ENCODE measurements at places on chromosomes 5 and 9.
A peak's percentile ranks its signal among the peaks of the same experiment; 100 is the strongest.

DNA sequence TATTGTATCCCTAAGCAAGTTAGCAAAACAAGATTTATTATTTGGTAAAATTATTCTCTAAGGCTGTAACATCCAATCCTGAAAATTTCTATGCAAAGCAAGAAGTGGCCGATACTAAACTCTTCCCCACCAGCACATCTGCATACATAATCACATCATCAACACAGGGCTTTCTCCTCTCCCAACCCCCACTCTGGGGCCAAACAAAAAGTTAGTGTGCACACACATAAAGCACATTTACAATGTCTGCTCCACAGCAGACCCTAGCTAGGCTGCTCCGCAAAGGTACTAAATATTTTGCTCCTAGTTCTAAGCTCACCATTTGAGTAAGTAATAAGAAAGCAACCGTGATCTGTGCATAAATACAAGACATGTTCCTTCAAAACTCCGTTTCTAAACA is 3.6 kb downstream of the RNF130 start:
- no peak for DNase-seq

GRCh38 chr5:137666901-137667300 is 69.0 kb downstream of the KLHL3 start:
- DNase-seq = no peak

DNA sequence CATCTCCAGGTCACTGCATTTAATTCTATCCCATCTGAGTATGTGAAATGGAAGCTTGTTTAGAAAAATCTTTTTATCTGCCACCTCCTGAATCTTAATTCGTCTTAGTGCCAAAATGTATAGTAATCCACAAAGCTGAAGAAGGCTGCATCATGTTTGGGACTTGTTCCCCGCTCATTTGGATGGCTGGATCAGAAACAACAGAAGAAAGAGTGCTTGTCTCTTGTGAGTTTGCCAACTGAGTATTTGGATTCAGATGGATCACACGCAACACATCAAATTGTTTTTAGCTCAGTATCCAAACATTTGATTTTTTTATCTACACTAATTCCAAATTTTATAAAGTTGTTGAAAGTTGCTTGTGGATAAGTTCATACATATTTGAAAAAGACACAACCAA is 197.2 kb upstream of the PAPPA start:
- no peak for DNase-seq

GRCh38 chr5:55308254-55308836 is 556 bp downstream of the MTREX start:
- DNase-seq = peak; percentile 9

DNA sequence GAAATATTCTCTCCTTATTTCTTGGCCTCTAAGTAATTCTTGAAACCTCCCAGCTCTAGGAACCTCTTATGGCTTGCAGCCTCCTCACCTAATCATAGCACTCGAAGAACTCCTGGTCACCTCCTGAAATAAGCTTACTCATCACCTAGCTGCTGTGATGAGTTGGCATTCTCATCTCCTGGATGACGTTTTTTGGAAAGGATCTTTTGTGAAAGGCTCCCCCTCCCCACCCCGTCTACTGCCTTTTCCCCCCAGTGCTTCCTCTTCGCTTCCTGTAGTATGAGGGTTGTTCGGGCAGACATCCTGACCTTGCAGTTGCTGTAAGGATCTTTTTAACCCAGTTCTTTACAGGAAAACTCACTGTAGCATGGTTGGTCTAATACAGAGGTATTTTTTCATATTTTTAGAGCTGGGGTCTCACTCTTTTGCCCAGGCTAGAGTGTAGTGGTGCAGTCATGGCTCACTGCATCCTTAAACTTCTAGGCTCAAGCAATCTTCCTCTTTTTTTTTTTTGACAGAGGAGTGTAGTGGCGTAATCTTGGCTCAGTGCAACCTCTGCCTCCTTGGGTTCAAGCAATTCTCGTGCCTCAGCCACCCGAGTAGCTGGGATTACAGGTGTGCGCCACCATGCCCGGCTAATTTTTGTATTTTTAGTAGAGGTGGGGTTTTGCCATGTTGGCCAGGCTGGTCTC is 41.8 kb downstream of the ARHGAP26 start:
- no peak for DNase-seq

- peak; percentile 75 for DNase-seq
These were observed 63.9 kb downstream of the PRRT1B start for GRCh38 chr9:131609099-131609830.

DNA sequence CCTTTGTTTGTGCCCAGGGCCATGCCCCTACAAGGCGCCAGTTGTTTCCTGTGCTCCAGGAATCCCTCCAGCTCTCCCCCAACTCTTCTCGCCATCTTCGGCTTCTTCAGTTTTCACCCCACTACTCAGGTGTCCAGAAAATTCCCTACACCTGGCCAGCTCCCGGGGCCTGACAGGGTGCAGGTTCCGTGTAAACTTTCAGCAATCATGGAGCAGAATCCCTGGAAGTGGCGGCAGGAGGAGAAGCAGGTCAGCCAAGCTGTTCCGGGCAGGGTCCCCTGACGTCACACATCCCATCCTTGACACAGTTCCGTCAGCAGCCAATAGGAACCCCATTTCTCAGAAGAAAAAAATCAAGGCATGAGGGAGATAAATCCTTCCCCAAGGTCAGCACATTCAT is 12.2 kb upstream of the ADGRD2 start:
- DNase-seq = no peak

- no peak for DNase-seq
These were observed 55.0 kb upstream of the TRPC7 start for GRCh38 chr5:136420168-136420898.

DNA sequence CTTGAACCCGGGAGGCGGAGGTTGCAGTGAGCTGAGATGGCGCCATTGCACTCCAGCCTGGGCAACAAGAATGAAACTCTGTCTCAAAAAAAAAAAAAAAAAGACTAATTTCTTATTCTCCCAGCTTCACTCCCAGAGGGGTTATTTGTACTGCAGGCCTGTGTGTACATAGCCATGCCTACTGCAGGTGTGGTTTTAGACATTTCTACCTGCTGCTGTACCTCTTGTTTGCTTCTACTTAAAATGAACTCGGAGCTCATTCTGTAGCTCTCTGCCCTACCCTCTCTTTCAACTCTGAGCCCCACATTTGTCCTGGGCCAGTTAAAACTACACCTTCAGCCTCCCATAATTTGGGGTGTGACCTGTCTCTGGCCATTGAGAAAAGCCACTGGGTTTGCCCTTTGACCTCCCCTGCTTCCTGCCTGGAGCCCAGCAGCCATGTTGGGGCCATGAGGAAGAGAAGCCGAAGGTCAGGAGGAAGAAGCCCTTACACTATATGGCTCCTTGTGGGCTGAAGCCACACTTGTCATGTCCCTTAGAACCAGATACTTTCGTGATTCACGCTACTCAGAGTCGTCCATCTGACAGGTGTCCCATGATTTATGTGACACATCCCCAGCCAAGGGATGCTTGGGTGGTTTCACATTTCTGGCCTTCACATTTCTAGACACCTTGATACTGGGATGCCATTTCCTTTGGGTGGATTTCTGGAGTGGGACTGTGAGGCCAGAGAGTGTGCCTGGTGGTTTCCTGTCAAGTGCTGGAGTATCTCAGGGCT is 9.4 kb upstream of the CARD19 start:
- no peak for DNase-seq

DNA sequence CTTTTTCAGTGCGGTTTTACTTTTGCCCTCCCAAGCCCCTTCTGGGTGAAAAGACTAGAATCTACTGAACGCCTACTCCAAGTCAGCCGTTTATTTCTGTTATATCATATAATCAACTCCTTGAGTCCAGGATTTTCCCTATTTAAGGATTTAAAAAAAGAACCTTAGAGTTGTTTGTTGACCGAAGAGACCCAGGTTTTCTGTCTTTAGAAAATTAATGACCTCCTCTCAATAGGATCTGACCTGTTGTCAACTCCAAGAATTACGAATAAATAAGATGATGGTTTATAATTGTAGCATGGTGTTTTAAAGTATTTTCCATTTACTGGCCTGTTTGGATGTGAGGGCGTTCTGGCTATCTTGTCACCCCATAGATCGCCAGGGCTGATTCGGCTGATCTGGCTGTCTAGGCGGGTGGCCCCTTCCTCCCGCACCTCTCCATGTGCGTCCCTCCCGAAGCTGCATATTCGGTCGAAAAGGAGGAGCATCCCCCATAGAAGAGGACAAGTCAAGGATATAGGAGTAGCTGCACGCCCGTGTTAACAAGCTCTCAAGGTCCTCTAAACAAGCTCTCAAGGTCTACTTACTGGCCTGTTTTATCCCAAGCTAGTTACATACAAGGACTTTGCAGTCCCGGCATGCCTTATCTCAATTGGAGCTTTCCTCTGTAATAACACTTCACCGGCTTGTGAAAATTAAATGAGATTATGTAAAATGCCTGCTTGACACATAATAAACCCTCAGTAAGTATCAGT is 1.1 kb upstream of the UBAP2 start:
- no peak for DNase-seq

- DNase-seq = no peak
These were observed 62.2 kb upstream of the GNE start for GRCh38 chr9:36320466-36320865.

DNA sequence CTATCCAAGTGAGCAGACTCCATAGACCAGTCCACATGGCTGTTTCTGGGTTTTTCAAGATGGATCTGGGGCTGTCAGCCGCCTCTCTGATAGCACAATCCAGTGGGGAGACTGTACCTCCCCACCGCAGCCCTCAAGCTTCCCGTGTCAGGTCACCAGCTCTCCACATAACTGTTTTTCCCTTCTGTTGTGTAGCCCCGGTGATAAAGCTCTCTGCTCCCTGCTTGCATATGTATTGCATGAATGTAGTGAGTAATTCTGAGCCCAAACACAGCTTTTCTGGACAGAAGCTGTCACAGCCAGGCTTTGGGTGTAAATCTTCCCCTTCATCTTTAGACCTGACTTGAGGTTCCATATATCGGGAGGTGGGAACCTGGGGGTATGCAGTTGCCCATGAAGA is 23.1 kb upstream of the CFAP157 start:
- DNase-seq = peak; percentile 74

DNA sequence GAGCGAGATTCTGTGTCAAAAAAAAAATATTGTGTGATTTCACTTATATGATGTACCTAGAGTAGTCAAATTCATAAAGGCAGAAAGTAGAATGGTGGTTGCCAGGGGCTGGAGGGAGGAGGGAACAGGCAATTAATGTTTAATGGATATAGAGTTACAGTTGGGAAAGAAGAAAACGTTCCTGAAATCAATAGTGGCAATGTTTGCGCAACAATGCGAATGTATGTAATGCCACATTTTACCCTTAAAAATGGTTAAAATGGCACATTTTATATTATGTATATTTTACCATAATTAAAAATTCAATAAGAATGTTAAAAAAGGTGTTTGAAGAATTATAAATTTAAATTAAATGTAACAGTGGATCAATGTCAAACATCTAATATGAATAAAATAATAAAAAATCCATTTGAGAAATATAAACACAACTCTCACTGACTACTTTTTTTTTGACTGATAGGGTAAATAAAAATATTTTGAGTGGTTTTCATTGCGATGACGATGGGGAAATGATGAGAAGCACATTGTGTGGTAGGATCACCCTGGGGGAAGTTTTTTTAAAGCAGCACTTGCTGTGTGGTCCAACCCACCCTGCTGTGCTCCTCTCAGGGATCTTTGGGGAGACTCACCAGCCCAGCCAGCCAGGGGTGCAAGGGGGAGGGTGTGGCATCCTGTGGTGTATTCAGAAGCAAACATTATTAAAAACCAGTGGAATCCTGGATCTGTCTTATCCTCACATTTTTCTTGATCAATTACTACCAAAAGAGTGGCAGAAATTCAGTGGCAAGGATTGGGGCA is 4.3 kb downstream of the FYB1 start:
- DNase-seq = no peak

GRCh38 chr9:114060070-114060469 is 18.0 kb downstream of the AMBP start:
- no peak for DNase-seq

DNA sequence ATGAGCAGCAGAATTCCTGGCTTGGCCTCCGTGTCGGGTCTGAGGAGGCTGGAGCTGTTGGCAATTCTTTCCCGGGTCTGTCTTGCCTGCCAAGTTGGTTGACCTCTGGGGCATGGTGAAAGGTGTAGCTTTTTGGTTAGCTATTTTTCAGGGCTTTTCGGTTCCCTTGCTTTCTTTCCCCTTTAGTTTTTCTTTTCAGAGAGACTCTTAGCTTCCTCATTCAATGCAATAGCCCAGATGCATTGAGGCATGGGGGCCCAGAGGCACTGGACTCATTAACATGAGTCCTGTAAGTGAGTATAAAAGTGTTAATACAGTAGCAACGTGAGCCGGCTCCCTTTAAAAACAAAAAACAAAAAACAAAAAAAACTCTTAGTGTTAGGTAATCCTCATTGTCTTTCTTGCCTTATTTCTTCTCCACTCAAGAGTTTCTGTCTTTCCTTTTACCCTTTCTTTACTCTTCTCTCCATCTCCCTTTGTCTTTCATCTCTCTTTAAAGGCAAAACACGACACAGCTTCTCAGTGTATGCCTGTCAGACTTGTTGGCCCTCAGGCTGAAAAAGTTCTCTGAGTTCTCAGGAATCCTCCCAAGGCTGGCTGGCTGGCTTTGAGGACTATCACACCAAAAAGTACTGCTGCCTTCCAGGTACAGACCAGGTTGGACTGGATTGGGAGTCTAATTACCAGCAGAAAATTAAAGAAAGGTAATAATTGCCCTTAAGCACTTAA is 289.9 kb upstream of the TUT7 start:
- no peak for DNase-seq

GRCh38 chr5:20554001-20554400 is 566.0 kb upstream of the CDH18 start:
- DNase-seq = no peak

GRCh38 chr9:12095931-12096330 is 597.3 kb upstream of the TYRP1 start:
- DNase-seq = no peak

DNA sequence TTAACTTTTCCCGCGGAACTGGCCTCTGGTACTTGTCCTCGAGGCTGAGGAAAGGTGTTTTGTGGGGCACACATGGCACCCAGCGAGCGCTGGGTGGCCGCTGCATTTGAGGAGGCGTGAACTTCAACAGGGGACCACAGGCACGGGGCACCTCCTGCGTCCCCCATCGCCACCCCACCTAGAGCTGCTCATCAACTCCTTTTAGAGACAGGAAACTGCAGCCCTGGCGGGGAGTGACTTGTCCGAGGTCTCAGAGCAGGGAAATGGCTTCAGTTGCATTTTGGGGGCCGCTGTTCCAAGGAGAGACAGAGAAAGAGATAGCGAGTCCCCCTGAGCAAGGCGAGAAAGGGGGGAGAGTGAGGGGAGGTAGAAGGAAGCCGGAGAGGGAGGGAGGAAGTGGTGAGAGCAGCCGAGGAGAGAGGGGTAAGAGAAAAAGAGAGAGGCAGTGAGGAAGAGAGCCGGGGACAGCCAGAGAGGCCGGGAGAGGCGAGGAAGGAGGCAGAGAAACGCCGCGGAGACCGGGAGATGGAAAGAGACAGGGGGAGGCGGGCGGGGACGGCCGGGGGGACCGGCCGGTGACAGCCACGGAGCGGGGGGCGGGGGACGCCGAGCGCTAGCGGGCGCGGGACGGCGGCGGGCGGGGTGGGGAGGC is 12.5 kb upstream of the LHX2 start:
- DNase-seq = no peak

GRCh38 chr5:133321833-133322420 is 270.1 kb downstream of the HSPA4 start:
- no peak for DNase-seq

- no peak for DNase-seq
These were observed 536.6 kb downstream of the PDE4D start for GRCh38 chr5:59356813-59357380.

Measured in AG08395 (cell line).